SK-MEL-5 (cell line): ENCODE measurements at places on chromosomes 11 and 22. TPM values are rescaled to one million over a fixed set of nuclear protein-coding genes. Genes with fewer than 3 reads are reported as not detected.

GRCh38 chr11:115458877-115459276 is 45.3 kb downstream of the CADM1 start:
- DNase-seq = peak; percentile 86

TPBGL gene
- total RNA-seq = 1.4 and 2.7 TPM in 2 replicates

MS4A12 gene
- not detected in 2 replicates for total RNA-seq

C22orf31 gene
- not detected in 2 replicates for total RNA-seq

DNA sequence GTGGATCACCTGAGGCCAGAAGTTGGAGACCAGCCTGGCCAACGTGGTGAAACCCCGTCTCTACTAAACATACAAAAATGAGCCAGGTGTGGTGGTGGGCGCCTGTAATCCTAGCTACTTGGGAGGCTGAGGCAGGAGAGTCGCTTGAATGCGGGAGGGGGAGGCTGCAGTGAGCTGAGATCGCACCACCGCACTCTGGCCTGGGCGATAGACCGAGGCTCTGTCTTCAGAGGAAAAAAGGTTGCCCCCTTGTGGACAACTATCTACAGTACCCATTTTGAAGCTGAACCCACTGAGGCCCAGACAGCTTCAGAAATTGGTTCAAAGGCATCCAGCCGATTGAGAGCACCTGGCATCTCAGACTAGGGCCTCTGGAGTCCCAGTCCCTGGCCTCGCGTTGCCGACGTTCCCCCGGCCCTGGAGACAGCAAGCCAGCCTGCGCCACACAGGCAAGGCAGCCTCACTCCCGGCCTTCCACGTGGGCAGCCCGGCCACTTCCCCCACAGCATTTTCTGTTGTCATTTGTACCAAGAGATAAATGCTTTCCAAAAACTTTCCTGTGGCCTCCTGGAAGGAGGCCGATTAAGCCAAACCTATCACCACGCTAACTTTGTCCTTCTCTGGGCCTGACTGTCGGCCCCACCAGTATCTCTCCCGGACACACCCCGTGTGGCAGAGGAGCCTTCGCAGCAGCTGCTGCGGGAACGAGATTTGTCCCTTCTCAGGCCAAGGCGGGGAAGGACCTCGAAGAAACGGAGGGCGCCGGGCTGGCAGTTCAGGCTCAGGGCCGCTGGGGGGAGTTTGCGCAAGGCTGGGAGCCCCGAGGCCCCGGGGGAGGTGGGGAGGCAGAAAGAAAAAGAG is 82.8 kb downstream of the FLI1 start:
- peak; percentile 20 for DNase-seq

- no peak for DNase-seq
Observed at GRCh38 chr11:94144664-94145063, 16.0 kb downstream of the PANX1 start.
